ENCODE measurements at places on chromosomes 7 and 10. TPM values are rescaled to one million over a fixed set of nuclear protein-coding genes. Genes with fewer than 3 reads are reported as not detected.

CLEC5A gene
- 0.49 TPM for total RNA-seq

PKD1L1 gene
- 2.1 TPM for total RNA-seq

HDAC9 gene
- 138 TPM for total RNA-seq

BLNK gene
- total RNA-seq = 3.8 TPM

AMPH gene
- total RNA-seq = 62.7 TPM

ZNF479 gene
- not detected for total RNA-seq

HECW1 gene
- 11.8 TPM for total RNA-seq

LRMDA gene
- 14.8 TPM for total RNA-seq

PTPRN2 gene
- 13.2 TPM for total RNA-seq

PDCD4 gene
- total RNA-seq = 155 TPM

LARP4B gene
- 54.6 TPM for total RNA-seq

COL28A1 gene
- 5.5 TPM for total RNA-seq

COBL gene
- total RNA-seq = 22.3 TPM

PNLIPRP3 gene
- total RNA-seq = not detected

PRSS1 gene
- total RNA-seq = not detected

SFRP4 gene
- 116 TPM for total RNA-seq

PRRT4 gene
- total RNA-seq = 6.8 TPM

PLAU gene
- total RNA-seq = 8.1 TPM

OGDHL gene
- 15.8 TPM for total RNA-seq

BTAF1 gene
- 106 TPM for total RNA-seq

GPR37 gene
- total RNA-seq = 66.9 TPM

KIF11 gene
- 14.8 TPM for total RNA-seq

CHAT gene
- total RNA-seq = 1.8 TPM

PIP4K2A gene
- 24.7 TPM for total RNA-seq

ZNF679 gene
- total RNA-seq = not detected

ADIRF gene
- total RNA-seq = 10.1 TPM

CLDN4 gene
- total RNA-seq = 15.8 TPM

ASB13 gene
- total RNA-seq = 30.4 TPM

WAPL gene
- 73.8 TPM for total RNA-seq

NAT16 gene
- total RNA-seq = 0.82 TPM

MCM7 gene
- total RNA-seq = 84.2 TPM

All from camera-type eye (tissue), 1 donor.